ENCODE measurements at places on chromosomes 6 and 20.

DNA sequence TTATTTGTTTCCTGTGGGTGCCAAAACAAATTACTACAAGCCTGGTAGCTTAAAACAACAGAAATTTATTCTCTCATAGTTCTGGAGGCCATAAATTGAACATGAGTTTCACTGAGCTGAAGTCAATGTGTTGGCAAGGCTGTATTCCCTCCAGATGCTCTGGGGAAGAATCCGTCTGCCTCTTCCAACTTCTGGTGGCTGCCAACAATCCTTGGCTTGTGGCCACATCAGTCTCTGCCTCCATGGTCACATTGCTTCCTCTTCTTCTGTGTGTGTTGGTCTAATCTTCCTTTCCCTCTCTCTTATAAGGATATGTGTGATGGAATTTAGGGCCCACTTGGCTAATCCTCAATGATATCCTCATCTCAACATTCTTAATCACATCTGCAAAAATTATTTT, 92.8 kb upstream of the EPB41L1 start:
- DNase-seq = no peak

DNA sequence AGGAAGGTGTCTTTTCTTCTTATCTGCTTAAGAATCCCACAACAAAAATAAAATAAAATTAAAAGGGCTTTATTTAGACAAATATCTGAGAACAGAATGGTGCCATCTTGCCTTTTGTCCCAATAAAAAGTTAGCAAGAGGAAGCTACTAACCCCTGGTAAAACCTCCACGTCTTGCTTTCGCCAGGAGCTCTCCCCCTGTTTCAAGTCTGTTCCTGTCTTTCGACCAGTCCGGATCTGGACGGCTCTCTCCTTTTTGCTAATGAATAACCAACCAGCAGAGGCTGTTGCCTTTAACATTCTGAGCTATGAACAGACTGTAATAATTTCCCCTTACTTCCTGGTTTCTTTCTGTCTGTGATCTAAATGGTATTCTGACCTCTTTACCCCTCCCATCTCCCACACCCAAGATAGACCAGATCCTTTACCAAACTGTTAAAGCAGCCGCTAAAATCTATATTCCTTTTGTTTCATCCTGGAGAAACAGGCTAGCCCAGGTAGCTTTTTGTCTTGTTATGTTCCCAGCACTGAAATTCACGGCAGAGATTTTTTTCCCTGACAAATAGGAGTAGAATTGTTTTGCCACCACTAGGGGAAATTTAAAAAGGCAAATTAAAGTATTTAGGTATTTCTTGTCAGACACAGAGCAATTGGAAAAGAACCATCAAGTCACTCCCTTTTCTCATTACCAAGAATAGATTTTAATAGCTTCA, at the start of gene FRK:
FRK (minus strand) TSS at position 320 of the 712 bp plus-strand sequence. CDS start 580 bp downstream, outside the sequence.
- no peak for DNase-seq

DNA sequence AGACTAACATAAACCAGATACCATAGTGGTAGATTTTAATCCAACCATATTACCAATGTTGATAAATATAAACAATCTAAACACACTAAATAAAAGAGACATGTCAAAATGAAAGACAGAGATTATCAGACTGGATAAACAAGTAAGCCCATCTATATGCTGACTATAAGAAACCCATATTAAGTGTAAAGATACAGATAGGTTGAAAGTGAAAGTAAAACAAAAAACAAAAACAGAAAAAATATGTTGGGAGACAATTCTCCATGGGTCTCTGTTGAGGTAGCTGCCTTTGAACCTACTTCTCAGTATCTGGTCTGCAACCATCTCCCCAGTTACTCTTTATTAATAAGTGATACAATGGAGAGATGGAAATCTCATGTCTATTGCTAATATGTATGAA, 21.2 kb downstream of the REV3L start:
- no peak for DNase-seq

DNA sequence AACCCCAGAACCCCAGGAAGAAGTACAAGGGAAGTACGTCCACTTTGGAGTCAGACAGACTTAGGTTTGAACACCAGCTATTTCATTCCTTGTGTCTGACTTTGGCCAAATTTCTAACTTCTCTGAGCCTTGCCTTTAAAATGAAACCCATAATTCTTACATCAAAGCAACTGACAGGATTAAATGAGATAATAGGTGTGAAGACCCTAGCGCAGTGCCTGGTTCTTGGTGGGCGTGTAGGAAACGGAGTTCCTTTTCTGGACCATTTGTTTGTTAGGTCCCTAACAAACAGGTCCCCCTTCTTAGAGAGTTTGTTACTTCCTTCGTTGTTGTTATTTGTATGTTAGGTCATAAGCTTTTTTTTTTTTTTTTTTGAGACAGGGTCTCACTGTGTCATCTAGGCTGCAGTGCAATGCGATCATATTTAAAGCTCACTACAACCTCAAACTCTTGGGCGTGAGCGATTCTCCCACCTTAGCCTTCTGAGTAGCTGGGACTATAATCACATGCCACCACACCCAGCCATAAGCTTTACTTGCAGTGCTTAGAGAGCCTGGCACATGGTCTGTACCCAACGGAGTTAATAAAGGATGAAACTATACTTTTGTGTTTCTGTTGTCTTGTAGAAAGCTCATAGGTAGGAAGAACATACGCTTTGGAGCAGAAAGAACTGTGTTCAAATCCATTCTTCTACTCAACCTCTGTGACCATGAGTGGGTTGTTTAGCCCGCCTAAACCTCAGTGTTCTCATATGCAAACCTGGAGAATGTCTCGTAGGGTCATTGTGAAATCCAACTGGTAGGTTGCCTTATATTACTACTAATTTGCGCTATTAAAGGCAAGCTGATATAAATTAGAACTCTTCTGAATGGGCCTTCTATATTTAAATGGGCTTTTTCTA, 21.8 kb upstream of the MROH8 start:
- no peak for DNase-seq

DNA sequence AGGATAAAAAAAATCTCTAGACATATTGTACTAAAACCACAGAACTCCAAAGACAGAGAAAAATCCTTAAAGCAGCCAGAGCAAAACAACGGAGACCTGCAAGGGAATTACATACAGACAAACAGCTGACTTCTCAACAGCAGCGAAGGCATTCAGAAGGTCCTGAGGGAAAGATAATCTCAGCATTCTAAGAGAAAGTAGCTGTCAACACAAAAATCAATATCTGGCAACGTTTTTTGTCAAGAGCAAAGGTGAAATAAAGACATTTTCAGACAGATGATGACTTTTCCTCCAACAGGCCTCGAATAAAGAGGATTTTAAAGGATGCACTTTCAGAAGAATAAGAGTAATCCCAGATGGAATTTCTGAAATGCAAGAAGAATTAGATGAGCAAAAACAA, 6.1 kb upstream of the SCGN start:
- DNase-seq = no peak

GRCh38 chr6:32982084-32982701, 13.8 kb downstream of the BRD2 start:
- DNase-seq = no peak

- DNase-seq = peak; percentile 73
Measured at GRCh38 chr20:57514273-57514751, 10.6 kb downstream of the CTCFL start.

GRCh38 chr6:108030211-108030610, 44.3 kb downstream of the OSTM1 start:
- no peak for DNase-seq

DNA sequence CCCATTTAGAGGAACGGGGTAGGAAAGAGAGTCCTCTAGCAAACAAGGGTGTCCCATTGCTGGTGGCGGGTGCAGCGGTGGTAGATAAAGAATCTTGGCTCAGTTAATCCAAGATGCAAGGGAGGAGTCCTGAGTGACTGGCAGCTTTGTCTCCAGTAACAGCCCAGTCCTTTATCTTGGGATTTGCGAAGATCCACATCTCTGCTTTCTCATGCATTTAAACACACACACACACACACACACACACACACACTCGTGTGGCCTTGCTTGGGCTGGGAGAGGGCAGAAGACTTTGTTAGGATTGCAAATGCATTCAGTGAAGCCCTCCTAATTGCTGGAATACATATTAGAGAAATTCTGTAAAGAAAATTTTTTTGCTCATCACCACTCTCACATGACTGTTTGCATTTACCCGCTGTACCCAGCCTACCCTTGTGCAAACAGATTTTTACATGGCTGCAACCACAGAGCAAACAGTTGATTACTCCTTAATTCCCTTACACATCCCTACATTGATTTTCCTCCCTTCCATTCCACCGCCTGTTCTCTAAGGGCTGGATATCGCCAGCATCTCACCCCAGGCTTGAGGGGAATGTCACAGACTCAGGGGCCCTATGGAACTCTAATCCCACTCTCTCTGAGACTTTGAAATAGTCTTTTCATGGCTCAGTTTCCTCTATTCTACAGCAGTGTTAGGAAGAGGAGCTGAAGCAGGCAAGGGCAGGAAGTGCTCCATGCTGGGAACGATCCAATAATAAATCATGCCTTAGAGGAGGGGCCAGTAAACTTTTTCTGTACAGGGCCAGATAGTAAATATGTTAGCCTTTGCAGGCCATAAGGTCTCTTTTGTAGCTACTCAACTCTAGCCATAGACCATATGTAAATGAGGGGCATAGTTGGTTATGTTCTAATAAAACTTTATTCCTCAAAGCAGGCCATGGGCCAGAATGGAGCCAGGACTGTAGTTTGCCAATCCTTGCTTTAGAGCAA, 3.5 kb downstream of the C6orf132 start:
- no peak for DNase-seq

DNA sequence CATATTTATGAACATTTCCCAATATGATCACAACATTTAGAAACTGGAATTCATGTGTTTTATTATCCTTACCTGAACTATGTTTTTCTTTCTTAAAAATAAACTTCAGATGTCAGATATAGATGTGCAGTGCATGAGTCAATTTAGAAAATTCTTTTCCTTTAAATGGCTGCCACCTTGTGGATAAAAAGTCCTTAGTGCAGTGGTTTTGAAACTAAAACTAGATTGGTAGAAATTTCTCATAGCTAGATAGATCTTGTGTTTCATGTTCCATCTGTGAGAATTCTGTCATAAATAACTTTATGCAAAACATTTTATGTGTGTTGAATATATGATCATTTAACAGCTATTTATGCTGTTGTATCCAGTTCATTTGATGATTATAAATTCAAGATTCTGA, 134.9 kb downstream of the KLHL32 start:
- peak; percentile 21 for DNase-seq

Measured in HEK293T (cell line).